ENCODE measurements at places on chromosomes 7 and 10.

DNA sequence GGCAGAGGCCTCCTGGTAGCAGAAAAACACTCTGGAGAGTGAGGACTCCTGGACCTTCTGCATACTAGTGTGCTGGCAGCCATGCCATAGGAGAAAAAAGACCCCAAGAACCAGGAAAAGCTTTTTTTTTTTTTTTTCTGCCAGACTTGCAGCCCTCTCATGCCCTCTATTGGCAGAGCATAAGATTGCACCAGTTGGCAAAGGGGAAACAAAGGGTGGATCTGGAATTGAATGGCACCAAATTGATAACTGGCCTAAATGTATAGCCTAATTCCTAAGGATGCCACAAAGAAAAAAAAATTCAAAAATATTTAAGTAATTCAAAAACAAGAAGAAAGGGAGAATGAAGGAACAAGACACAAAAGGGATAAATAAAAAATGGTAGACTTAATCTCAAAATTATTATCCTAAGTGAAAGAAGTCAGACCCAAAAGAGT is 112.5 kb upstream of the GHITM start:
- DNase-seq, result peak; percentile 35

GRCh38 chr7:98626460-98627412 is 9.7 kb downstream of the NPTX2 start:
- DNase-seq, result no peak

GRCh38 chr10:42690449-42691360 is 52.3 kb upstream of the ZNF33B start:
- DNase-seq, result peak; percentile 71

GRCh38 chr10:13331646-13332045 is 16.4 kb downstream of the SEPHS1 start:
- no peak for DNase-seq

GRCh38 chr10:71989661-71990454 is 25.7 kb downstream of the CHST3 start:
- DNase-seq, result no peak

GRCh38 chr10:16063350-16063749 is 203.0 kb upstream of the MINDY3 start:
- DNase-seq, result no peak

DNA sequence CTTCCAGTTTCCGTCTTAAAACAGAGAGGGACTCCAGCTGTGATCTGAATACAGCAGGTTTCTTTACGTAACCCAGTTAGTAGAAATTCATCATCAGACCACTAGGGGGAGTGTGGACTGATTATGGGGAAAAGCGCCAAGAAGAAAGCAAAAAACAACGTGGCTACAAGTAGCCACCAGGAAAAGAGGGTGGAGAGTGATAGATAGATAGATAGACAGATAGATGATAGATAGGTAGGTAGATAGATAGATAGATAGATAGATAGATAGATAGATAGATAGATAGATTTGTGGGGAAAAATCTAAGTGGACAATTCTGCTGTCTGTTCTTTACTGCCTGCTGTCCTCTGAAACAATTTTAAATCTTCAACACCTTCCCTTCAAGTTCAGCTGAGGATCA is 12.7 kb upstream of the AKR1B10 start:
- DNase-seq, result peak; percentile 68

- DNase-seq, result no peak
Observed at GRCh38 chr7:95397381-95397780, 1.2 kb upstream of the PON3 start.

- peak; percentile 42 for DNase-seq
Observed at GRCh38 chr10:86647773-86648703, 6.3 kb upstream of the OPN4 start.

DNA sequence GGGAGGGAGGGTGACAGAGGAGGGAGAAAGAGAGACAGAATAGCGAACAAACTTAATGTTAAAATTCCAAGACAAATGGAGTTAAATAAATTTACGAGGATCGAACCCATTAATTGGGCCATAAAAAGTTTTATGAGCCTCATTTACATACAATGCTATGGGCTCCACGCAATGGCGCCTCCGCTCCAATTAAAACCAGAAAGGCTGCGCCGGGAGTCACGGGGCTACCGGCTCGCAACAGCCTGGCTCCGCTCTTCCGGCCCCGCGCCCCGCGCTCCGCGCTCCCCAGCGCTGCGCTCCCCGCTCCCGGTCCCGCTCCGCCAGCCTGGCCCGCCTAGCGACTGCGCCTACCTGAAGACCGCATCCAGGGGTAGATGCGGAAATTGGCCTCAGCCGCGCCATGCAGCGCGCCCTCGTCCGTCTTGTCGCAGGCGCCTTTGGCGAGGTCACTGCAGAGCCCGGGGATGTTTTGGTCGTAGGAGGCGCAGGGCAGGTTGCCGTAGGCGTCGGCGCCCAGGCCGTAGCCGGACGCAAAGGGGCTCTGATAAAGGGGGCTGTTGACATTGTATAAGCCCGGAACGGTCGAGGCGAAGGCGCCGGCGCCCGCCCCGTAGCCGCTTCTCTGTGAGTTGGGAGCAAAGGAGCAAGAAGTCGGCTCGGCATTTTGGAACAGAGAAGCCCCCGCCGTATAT is 513 bp downstream of the HOXA7 start:
- DNase-seq, result no peak

DNA sequence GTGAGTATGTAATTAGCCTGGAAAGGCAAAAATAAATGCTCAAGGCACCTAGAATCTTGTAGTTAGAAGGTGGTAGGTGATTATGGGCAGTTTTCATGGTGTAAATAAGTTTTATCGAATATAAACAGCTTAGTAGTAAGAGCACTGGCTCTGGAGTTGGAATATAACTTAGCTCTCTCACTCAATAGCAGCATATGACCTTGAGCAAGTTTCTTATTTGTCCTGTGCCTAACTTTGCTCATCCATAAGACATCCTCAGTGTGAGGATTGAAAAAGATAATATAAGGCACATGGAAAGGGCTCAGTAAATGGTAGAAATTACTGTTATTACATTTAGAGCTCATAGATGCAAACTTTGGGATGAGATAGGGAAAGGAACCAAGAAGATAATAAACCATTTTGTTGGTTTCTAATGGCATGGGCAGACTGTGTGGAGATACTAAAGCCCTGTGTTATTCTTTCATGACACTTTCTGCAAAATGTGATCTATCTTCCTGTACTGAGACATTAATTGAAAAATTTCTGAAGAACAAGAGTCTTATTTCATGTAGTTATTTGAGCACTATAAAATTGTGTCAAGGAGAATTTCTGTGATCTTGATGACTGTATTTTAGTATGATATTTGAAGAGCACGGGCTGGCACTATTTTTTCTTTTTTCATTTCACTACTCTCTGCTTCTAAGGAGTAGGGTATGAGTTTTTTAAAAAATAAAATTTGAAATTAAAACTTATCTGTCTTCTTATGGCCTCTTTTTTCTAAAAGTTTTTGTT is 3.1 kb downstream of the SLK start:
- no peak for DNase-seq

- DNase-seq, result no peak
Observed at GRCh38 chr10:71273506-71273905, 45.6 kb upstream of the SLC29A3 start.

- no peak for DNase-seq
Observed at GRCh38 chr7:69256634-69257081, 341.6 kb upstream of the AUTS2 start.

- no peak for DNase-seq
Observed at GRCh38 chr7:17402628-17403278, 104.3 kb downstream of the AHR start.
